ENCODE measurements at places on chromosomes 1 and 21. TPM values are rescaled to one million over a fixed set of nuclear protein-coding genes. Genes with fewer than 3 reads are reported as not detected.

GRCh38 chr1:117674521-117675400 lies 68.9 kb downstream of the TENT5C start:
- no peak overlapping the region for H3K4me3 ChIP-seq
- no peak overlapping the region for H3K27ac ChIP-seq
- H3K27me3 ChIP-seq = peaks cover 8% of the 10 kb centered on the region
- no peaks in the 10 kb centered on the region for H3K4me1 ChIP-seq

DNA sequence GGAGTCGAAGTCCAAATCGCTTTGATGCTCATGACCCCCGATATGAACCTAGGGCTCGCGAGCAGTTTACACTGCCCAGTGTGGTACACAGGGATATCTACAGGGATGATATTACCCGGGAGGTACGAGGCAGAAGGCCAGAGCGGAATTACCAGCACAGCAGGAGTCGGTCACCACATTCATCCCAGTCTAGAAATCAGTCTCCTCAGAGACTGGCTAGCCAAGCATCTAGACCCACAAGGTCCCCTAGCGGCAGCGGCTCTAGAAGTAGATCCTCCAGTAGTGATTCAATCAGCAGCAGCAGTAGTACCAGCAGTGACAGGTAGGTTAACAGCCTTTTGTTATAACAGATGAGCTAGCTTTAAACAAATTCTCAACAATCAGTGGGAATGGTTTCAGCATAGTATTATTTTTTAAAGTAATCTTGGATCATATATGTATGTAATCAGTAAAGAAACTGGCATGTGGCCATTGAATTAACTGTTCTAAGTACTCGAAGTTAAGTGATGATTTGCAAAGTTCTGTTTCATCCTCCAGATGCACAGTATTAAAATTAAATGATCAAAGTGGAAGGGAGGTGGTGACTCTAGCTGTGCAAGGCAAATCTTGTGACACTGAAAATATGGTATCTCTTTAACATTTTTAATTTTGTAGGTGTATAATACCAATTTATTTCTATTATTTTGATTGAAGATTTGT lies 29.0 kb downstream of the SPEN start:
- H3K4me3 ChIP-seq = no peak overlapping the region
- peaks cover 13% of the 10 kb centered on the region for H3K4me1 ChIP-seq
- H3K27me3 ChIP-seq = no peaks in the 10 kb centered on the region
- H3K36me3 ChIP-seq = peaks cover 33% of the 10 kb centered on the region
- no peak overlapping the region for H3K27ac ChIP-seq
- no peak for DNase-seq

DNA sequence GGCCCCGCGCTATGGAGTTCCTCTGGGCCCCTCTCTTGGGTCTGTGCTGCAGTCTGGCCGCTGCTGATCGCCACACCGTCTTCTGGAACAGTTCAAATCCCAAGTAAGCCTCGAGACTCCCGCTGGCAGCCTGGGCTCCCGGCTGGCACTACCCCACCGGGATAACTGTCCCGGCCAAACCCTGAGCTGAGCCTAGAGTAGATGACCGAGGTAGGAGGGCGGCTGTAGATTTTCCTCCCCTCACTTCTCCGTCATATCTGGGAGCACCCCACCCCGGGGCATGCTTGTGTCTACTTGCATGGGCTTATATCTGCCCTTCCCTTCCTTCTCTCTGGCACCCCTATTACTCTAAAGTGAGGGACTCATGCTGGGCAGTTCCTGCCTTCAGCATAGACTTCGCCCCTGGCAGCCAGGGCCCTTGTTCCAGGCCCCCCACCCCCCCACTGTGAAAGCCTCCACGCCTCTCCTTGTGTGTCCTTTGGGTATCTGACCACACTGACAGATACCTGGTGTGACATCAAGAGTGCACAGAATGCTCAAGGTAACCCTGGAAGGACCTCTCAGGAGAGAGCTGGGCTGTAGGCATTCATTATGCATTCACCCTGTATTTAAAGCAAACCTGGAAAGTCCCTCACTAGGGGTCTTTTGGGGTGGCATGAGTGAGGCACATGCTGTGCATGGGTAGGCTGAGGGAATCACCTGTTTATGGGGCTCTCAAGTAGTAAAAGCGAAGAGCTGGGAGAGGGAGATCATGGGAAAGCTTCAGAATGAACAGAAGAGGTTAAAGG lies 485 bp downstream of the EFNA1 start:
- peaks cover 6% of the 10 kb centered on the region for H3K36me3 ChIP-seq
- H3K4me1 ChIP-seq = peaks cover 68% of the 10 kb centered on the region
- no peaks in the 10 kb centered on the region for H3K27me3 ChIP-seq
- DNase-seq = no peak

DNA sequence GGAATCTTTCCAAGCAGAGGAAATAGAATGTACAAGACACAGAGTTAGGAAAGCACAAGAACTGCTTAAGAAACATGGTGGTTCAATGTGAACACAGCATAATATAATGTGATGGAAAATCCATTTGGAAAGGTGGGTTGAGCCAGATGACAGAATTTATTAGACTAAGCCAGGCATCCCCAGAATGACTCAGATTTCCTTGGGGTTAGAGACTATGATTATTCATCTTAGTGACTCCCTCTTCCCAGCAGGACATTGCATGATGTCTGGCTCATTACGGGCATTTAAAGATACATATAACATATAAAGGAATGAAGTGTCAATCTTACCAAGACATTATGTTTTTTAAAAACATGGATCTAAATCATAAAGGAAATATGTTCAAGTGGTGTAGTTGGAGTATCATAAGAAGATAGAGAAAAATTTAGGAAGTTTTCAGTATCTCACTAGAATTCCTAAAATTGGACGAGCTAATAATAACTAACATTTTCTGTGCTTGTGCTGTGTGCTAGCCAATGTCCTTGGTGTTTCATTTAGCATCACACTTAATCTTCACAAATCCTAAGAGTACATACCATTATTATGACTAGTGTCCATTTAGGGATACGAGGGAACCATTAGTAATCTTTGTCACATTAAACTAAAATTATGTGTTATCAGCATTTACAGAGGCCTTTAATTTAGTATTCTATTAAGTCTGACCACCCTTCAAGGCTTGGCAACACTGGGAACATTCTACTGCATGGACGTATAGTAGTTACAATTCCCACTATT lies 41.0 kb upstream of the ST6GALNAC5 start:
- H3K4me3 ChIP-seq = no peak overlapping the region
- H3K27ac ChIP-seq = no peak overlapping the region

- no peaks in the 10 kb centered on the region for H3K27me3 ChIP-seq
- no peak overlapping the region for H3K27ac ChIP-seq
- no peak for DNase-seq
- H3K4me3 ChIP-seq = no peak overlapping the region
Measured at GRCh38 chr1:100073531-100073930, 59.2 kb downstream of the SASS6 start.

DNA sequence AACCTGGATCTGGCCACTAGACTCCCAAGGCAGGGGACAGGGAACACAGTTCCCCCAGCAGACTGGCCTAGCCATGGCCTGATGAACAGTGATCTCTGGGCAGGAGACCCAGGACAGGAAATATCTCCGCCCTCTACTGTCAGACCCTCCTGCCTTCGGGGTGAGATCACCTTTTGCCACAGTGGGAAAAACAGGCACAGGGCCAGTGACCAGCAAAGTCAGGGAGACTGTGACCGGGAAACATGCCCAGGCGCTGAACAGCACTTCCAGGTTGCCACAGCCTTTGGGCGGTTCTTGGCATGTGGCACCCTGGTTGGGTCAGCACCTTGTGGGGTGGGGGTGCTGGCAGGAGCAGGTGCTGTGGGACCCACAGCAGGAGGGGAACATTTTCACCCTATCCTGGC lies 8.9 kb upstream of the ZNF669 start:
- H3K36me3 ChIP-seq = no peaks in the 10 kb centered on the region
- DNase-seq = peak; percentile 77

DNA sequence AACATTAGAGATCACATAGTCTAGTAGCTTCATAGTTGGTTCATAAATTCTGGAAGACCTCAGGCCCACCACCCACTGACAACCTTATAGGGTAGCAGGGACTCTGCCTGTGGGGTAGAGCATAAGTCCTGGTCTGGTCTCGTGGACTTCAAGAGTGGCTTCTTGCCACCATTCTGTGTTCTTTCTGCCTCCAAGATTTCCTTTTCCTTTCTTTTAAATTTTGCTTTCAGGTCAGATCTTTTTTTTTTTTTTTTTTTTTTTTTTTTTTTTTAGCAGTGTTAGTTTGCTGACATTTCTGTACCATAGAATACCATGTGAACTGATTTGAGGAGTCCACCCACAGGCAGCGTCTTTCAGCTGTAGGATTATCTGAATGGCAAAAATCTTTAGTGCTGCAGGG lies 28.5 kb downstream of the MTR start:
- H3K27ac ChIP-seq = no peak overlapping the region
- H3K4me1 ChIP-seq = no peaks in the 10 kb centered on the region
- H3K36me3 ChIP-seq = peaks cover 38% of the 10 kb centered on the region
- no peaks in the 10 kb centered on the region for H3K27me3 ChIP-seq

GRCh38 chr21:43195121-43196021 lies 26.6 kb downstream of the CRYAA start:
- peaks cover 32% of the 10 kb centered on the region for H3K4me1 ChIP-seq
- no peak overlapping the region for H3K4me3 ChIP-seq
- peaks cover 7% of the 10 kb centered on the region for H3K36me3 ChIP-seq

WNT3A gene
- not detected for total RNA-seq

DNA sequence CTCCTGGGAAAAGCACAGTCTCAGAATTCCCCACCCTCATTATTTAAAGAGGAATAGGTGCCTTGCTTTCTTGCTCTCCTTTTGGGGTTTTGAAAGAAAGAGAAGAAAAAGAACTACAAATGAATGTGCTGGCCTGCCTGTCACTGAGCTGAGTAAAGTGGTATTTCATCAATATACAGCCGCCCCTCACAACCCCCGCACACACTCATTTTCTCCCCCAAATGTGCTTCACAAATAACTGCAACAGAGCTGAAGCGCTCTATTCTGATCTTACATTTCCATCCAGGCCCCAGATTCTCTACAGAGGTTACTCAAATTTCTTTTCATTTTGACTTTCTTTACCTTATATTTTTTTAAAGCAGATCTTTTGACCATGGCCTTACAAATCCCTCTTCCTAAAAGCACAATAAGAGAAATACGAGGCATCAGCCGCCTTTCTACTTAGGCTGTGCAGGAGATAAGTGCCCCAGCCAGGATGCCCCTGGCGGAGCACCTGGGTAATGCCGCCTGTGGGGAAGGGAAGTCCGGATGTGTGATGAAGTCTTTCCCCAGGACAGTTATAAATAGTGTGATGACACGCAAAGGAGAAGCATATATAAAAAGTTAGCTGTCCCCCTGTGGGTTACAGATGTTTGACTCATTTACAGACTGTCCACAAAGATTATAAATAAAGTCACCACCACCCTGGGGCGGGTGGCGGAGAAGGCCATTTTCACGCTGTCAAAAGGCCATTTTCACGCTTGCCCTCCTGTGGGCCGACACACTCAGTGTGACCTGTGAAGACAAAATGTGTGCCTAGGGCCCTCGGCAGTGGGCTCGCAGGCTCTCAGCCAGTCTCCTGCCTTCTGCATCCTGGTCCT lies 6.5 kb downstream of the KCNN3 start:
- H3K36me3 ChIP-seq = no peaks in the 10 kb centered on the region
- H3K27ac ChIP-seq = peak overlapping the region; percentile 1
- no peak for DNase-seq
- H3K27me3 ChIP-seq = no peaks in the 10 kb centered on the region
- H3K4me3 ChIP-seq = no peak overlapping the region

- H3K4me3 ChIP-seq = no peak overlapping the region
- no peak for DNase-seq
- peaks cover 26% of the 10 kb centered on the region for H3K27me3 ChIP-seq
- H3K4me1 ChIP-seq = peaks cover 6% of the 10 kb centered on the region
- no peak overlapping the region for H3K27ac ChIP-seq
Measured at GRCh38 chr1:206558794-206559671, 51.7 kb downstream of the RASSF5 start.

TTLL10 gene
- total RNA-seq = not detected

BRDT gene
- total RNA-seq = not detected
